Aorta (tissue), 5 donors: ENCODE measurements at places on chromosomes 13 and 19. TPM values are rescaled to one million over a fixed set of nuclear protein-coding genes. Genes with fewer than 3 reads are reported as not detected.

GRCh38 chr19:43774103-43774939 is 6.5 kb downstream of the KCNN4 start:
- peak; percentile 75 for DNase-seq

Gene PLK5
- 0.15 TPM for polyA plus RNA-seq

- no peak for DNase-seq
These were observed 50.4 kb downstream of the NAA16 start for GRCh38 chr13:41361491-41361890.

GRCh38 chr13:94313321-94313910 is 166.1 kb downstream of the DCT start:
- no peak for DNase-seq

Gene ANGPTL4
- polyA plus RNA-seq = 19.5 TPM

- no peak for DNase-seq
These were observed 3.5 kb upstream of the ZNF577 start for GRCh38 chr19:51891193-51891747.

DNA sequence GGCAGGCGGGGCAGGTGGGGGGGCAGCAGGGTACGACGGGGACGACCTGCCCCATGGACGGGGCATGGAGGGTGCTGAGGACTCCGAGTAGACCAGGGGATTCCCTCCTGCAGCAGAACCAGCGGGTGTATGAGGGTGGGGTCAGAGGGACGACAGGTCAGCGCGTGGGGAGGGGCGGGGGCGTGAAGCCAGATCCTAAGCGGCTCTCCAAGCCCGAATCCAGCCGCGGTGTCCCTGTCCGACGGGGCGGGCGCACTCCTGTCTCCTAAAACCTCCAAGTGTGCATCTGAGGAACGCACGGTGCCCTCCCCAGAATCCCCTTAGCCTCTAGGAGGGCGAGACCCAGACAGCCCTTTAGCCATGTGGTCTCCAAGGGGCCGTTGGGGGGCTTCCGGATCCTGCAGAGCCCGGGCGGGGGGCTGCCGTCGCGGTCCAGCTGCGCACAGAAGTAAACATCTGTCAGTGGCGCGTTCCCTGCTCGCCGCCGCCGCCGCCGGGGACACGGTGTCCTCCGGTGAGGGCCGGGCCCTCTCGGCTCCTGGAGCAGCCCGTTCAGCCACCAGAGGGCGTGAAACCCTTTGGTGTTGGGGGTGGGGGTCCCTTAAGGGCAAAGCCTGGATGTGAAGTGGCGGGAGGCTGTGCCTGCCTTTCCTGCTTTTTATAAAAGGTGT is 730 bp downstream of the NRTN start:
- DNase-seq = no peak

Gene ZNF835
- 0.75 TPM for polyA plus RNA-seq

- DNase-seq = no peak
These were observed 94.6 kb downstream of the KL start for GRCh38 chr13:33110713-33111413.

Gene AXL
- polyA plus RNA-seq = 14.8 TPM
